H9 (cell line): ENCODE measurements at places on chromosomes 2 and 18. TPM values are rescaled to one million over a fixed set of nuclear protein-coding genes. Genes with fewer than 3 reads are reported as not detected.

FIGN gene
- total RNA-seq = 12.9 and 14.6 TPM in 2 replicates

DNA sequence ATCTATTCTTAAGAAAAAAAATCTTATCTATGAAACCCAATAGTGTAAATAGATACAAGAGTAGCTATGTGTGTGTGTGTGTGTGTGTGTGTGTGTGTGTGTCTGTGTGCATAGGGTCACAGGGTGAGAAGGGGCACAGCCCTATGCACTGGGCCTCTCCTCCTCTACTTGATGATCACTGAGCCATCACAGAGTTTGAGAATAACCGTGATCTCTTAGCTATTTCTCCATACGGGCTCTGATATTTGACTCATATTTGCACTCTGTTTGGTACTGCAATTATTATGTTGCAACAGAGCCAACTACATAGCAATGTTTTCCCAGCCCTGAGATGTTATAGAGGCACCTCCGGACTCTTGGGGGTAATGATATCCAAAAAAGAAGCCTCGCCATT, 28.8 kb upstream of the SLC40A1 start:
- no peak for DNase-seq

- DNase-seq = no peak
Measured at GRCh38 chr2:182367401-182367800, 59.4 kb downstream of the PDE1A start.

DNA sequence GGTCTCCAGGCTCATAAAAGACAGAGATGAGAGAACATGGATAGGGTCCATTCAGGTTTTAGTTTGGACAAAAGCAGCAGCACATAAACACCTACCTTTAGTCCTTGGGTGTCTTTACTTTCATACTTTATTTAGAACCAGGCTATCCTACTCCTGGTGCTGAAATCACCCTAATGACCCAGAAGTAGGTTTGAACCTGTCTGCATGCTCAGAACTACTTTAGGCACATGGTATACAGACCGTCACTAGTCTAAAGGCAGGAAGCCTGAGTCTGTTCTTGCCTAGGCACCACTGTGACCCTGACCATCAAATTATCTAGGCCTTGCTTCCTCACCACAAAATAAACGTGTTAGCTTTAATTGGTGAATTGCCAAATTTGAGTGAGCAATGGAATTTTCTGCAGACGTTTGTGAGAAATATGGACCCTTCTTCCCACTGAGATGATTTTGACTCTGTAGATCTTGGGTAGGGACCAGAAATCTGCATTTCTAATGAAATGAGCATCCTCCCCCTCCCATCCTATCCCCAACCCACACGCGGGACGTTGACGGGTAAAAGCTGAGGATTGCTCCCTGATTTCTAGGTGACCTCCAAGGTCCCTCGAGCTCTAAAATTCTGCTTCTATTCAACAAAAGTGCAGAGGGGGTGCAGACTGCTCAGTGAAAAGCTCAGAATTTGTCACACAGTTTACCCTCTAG, 75.1 kb downstream of the PLEKHM3 start:
- DNase-seq = no peak

TTR gene
- not detected in 2 replicates for total RNA-seq

GRCh38 chr2:101076581-101076980, 74.5 kb downstream of the RPL31 start:
- DNase-seq = no peak

WDR7 gene
- total RNA-seq = 14.8 TPM in 2 replicates

- DNase-seq = no peak
Measured at GRCh38 chr2:28393114-28393836, 617 bp downstream of the FOSL2 start.

MYO7B gene
- total RNA-seq = not detected in 2 replicates

- no peak for DNase-seq
Measured at GRCh38 chr2:152359573-152360363, 24.8 kb downstream of the FMNL2 start.

- no peak for DNase-seq
Measured at GRCh38 chr2:238684362-238685326, 163.2 kb upstream of the TWIST2 start.

TRIM43 gene
- total RNA-seq = not detected in 2 replicates

DNA sequence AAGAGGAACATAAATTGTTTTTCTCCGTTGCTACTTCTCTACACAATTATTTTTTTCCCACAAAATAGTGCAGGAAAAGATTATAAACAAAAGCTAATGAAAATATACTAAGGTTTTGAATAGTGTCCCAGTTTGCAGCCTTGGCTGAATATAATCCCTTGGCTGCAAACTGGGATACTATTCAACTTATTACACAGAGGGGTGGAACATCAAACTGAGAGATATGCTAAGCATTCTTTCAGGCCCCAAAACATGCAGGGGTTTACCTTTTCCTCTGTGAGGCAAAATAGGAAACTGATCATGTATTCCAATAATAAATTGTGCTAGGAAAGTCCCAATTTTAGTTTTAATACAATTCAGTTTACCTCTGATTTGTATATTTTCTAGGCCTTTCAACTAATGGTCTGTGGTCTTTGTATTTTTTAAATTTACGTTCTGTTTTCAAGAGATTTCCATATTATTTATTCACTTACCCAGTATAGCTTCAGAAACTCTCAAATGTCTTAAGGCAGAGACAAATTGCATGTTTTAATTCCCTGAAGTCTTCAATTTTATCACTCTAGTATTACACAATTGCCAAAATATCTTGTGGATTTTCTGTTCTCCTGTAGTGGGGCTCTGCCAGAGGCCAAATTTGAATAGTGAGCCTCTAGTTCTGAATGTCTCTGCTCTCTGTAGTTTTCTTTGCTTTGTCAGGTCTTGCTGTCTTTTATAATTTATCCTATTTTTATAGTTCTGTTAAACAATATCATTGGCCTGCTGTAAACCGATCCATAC, 63.9 kb downstream of the PPP1R1C start:
- DNase-seq = no peak

UBE2F gene
- 62.1 and 65.6 TPM in 2 replicates for total RNA-seq

DNA sequence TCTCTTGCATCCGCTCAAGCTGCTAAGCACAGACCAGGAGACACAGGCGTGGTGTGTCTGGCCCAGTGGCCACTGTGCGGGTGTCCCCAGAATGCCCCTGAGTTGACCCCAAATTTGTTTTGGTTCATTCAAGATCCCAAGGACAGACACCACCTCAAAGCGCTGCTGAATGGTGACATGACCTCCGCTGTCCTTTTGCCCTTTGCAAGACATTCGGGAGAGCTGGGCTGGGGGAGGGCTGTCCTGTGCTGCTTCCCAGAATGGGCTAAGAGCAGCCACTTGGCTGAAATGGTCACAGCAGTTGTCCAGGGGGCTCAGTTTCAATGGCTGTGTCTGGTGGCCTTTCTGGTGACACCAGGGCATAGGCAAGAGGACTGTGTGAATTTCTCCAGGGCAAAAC, 84.1 kb downstream of the SMIM21 start:
- DNase-seq = no peak

SCN9A gene
- total RNA-seq = 1.1 and 1.3 TPM in 2 replicates

- no peak for DNase-seq
Measured at GRCh38 chr2:105431367-105432043, 32.7 kb upstream of the FHL2 start.

ZFP36L2 gene
- total RNA-seq = 105 and 110 TPM in 2 replicates

DNA sequence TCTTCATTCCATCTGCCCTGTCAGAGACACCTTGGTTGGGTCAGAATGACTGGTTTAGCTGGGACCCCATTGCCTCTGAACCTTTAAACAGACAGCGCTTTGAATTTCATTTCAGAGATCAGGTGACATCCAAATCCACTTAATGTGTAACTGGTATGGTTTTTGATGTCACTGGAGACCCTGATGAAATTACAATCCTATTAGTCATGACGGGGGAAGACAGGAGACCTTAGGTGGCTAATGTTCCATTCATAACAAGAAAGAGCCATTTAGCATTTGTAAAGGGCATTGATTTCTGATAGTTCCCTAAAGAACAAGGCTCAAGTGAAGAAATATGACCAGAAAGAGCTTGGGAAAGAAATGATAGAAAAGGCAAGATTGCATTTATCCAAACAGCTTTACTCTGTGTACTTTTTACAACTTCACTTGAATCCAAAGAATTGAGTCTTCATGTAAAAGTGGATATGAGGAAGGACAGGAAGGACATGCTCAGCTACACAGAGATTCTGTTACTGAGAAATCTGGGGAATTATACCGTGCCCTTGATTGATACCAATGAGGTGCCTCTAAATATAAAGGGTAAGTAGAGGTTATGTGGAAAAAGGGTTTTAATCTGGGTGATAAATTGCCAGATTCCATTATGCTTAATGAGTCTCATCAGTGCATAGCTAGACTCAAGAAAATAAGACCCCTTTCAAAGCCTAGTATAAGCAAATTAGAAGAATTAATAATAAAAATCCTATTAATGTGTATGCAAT, 198.2 kb downstream of the NCKAP5 start:
- no peak for DNase-seq

DNA sequence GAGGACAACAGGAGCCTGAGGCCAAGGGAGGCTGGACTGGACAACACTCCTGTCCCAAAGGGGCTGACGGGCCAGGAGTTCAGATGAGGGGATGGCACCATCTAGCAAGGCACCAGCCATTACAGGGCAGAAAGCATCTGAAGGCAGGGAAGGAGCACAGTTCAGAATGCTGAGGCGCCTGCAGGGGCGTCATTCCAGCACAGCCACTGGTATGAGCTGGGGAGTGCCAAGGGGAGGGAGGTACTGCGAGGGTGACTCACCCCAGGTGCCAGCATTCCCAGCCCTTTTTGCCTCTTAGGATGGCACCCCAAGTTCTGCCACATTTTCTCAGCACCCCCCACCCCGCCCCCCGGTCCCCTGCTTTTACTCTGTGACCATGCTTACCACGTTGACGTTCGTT, 129.8 kb upstream of the EPAS1 start:
- no peak for DNase-seq

GRCh38 chr2:7031547-7032245, 114.5 kb downstream of the RNF144A start:
- no peak for DNase-seq

DNA sequence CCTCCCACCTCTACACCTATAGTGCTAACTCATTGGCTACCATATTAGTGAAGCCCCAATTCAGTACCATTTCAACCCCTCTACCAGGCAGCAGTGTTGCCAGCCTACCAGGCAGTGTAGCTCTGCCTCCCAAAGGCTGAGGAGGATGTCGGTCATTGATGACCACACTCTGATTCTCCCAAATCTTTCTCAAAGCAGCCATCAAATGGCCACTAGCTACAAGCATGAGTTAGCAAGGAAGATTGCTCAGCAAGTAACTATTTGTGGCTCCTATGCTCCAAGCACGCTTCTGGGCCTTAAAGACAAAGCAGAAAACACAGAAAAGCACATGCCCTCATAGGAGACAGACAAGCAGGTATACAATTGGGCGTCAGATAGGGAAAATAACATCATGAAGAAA, 42.7 kb upstream of the AFF3 start:
- DNase-seq = no peak

DNA sequence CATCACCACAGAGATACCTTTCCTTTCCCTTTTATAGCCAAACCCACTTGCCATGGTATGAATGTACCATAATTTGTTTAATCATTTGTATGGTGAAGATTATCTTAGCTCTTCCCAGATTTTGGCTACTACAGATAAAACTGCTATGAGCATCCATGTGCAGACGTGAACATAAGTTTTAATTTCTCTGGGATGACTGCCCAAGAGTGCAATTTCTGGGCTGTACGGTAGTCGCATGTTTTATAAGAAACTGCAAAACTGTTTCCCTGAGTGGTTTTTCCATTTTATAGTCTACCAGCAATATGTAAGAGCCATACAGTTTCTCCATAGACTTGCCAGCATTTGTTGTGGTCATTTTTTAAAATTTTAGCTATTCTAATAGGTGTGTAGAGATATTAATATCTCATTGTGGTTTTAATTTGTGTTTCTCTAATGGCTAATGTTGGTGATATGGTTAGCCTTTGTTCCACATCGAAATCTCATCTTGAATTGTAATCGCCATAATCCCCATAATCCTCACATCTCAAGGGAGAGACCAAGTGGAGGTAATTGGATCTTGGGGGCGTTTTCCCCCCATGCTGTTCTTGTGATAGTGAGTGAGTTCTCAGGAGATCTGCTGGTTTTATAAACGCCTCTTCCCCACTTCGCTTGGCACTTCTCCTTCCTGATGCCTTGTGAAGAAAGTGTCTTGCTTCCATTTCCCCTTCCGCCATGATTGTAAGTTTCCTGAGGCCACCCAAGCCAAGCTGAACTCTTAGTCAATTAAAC, 628.5 kb upstream of the KLHL29 start:
- DNase-seq = no peak

DNA sequence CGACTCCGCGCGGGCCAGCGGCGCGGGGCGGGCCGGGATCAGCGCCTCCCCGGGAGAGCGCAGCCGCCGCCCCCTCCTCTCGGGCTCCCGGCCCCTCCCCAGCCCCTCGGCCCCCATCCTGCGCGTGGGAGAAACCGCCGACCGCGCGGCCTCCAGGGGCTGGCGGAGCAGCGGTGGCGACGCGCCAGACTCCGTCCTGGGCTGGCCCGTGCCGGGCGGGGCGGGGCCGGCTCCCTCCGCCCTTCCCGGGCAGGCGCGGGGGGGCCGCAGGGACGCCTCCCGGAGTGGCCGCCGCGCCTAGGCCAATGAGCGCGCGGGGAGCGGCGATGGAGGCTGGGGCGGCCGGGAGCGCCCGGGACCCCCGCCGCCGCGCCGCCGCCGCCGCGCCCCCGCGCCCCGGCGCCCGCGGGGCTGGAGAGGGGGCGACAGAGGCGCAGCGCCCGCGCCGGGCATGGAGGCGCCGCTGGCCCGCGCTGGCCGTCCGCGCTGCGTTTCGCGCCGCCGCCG, 49.1 kb downstream of the KCNIP3 start:
- DNase-seq = peak; percentile 26

DNA sequence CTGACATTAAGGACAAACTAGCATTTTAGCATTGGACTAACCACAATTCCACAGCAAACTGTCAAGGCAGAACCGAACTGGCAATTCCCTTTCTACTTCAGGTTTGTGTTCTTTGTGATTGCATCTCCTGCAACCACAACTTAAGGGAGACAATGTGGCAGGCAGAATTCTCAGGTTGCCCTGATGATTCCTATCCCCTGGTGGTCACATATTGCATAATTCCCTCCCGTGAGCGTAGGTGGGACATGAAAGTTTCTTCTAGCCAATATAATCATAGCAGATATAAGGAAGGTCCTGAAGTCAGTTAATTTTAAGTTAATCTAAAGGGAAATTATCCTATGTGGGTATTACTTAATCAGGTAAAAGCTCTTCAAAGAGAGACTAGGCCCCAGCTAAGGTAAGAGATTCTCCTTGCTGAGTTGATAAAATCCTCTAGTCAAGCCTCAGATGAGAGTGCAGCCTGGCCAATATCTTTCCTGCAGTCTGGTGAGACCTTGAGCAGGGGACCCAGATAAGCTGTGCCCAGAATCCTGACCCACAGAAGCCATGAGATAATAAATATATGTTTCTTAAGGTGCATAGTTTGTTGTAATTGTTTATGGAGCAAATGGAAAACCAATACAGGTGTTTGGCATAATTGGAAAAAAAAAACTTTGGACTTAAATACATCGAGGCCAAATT, 45.9 kb upstream of the TNP1 start:
- DNase-seq = no peak

DNA sequence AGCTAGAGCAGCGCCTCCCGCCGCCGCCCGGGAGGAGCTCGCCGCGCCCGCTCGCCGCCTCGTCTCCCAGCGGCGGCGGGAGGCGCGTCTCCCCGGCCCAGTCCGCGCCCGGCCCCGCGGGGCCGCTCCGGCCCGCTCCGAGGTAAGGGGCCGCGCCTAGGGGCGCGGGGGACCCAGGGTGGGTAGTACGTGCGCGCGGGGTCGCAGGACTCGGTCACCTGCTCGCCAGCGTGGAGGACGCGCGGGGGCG, 259 bp downstream of the NPAS2 start:
- no peak for DNase-seq

- DNase-seq = no peak
Measured at GRCh38 chr18:33928231-33928630, 296.5 kb downstream of the NOL4 start.

GRCh38 chr2:159091381-159091780, 122.9 kb downstream of the TANC1 start:
- no peak for DNase-seq

- DNase-seq = no peak
Measured at GRCh38 chr2:74414881-74415761, 6.3 kb downstream of the C2orf81 start.
